ENCODE measurements at places on chromosomes 5 and 9.
A peak's percentile ranks its signal among the peaks of the same experiment; 100 is the strongest.

- DNase-seq: no peak
These were observed 127.7 kb upstream of the ANKRD55 start for GRCh38 chr5:56360816-56361215.

GRCh38 chr5:62256161-62257019 is 49.6 kb upstream of the KIF2A start:
- DNase-seq: no peak

- DNase-seq: no peak
These were observed 195.4 kb downstream of the HSPA4 start for GRCh38 chr5:133247151-133247709.

DNA sequence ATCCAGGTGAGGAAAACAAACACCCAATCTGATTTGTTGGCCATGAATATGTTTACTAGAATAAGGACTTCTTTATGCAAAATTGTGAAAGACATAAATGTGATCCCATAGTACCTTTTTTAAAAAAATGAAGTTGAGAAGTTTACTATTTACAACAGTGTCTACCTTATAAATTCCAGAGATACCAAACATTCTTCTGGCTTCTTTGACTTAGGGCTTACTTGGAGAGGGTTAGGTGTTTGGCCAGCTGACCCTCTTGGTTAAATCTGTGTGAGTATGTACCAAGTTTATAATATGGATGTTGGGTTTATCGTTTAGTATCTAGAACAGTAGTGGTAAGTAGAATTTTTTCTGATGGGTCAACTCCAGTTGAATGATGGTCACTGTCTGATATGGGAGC is 212.3 kb downstream of the DOCK8 start:
- DNase-seq: no peak

DNA sequence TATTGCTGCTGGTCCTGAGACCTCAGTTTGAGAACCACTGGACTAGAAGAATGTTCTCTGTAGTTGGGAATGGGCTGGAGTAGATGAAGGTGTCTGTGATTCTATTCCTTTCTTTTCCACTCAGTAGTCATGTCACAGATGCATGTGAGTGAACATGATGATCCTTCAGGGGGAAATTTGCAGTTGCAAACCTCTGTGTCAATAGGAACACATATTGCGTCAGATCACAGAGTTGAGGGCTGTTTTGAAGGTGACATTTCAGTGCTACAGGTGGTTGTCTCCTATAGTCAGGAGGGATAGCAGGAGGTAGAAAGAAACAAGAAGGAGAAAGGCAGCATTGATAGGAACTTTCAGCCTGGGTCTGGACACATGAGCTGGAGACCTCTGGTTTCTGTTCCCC is 239.3 kb downstream of the ARHGEF28 start:
- no peak for DNase-seq

GRCh38 chr9:72333709-72334108 is 31.3 kb downstream of the ZFAND5 start:
- DNase-seq: no peak

DNA sequence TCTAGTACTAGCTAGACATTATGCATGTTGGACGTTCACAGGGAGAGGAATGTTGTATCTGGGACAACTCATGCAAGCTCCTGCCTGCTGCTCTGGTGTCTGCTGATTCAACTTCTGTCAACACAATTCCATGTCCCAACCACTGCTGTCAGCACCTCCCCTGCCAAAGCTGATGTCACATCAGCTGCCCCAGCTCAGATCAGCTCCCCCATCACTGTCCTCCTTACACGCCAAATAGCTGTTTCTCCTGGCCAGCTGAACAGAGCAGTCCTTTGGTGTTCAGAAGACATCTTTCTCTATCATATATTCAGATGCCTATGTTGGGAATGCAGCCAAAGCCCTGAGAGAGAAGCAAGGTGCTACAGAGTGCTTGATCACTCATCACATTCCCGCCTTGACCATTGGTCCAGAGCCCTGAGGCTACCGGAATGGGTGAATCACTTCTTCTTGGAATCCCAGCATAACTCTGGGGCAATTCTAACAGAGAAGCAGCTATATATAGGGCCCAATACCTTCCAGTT is 223.3 kb downstream of the SEC61B start:
- no peak for DNase-seq

DNA sequence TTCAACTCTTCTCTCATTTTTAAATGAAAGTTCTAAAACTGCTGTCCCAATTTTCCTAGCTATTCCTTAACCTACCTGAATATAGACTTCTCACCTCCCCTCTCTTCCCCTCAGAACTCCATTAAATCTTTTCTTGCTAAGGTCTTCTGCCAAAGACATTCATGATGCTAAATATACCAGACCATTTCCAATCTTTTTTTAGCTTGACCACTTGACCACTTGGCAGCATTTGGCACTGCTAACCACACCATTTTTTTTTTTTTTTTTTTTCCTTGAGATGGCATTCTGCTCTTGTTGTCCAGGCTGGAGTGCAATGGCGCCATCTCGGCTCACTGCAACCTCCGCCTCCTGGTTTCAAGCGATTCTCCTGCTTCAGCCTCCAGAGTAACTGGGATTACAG is 3.6 kb upstream of the ZNF131 start:
- no peak for DNase-seq

- no peak for DNase-seq
These were observed 16.6 kb downstream of the OTULINL start for GRCh38 chr5:14598225-14598624.

GRCh38 chr9:112529316-112529715 is 42.7 kb downstream of the KIAA1958 start:
- no peak for DNase-seq

- DNase-seq: no peak
These were observed 286.7 kb downstream of the NR3C1 start for GRCh38 chr5:143116814-143117213.

GRCh38 chr9:86141843-86142242 is 42.5 kb upstream of the GOLM1 start:
- no peak for DNase-seq

DNA sequence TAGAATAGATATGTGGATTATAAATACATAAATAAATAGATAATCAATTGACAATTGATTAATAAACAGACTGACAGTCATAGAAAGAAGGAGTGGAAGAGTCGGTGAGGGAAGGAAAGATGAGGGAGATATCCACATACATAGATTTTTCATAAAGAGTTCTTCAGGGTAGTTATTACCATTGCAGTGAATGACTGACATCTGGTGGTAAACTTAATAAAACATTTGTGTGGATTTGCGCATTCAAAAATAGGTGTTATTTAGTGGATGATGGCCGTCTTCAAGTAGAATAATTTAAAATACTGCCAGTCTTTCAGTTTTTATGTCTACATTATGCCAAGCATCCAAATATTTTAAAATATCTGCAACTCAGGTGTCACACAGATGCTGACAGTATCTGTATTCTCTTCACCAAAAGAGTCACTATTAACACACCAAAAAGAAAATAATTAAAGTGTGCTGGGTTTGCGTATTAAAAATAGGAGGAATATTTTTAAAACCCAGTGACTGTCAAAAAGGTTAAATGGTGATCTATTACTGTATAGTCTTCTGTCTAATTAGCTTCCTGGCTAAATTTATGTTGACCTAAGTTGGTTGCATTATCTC is 78.8 kb downstream of the GIN1 start:
- no peak for DNase-seq

- DNase-seq: no peak
These were observed 529.2 kb downstream of the EBF1 start for GRCh38 chr5:158570502-158570901.

DNA sequence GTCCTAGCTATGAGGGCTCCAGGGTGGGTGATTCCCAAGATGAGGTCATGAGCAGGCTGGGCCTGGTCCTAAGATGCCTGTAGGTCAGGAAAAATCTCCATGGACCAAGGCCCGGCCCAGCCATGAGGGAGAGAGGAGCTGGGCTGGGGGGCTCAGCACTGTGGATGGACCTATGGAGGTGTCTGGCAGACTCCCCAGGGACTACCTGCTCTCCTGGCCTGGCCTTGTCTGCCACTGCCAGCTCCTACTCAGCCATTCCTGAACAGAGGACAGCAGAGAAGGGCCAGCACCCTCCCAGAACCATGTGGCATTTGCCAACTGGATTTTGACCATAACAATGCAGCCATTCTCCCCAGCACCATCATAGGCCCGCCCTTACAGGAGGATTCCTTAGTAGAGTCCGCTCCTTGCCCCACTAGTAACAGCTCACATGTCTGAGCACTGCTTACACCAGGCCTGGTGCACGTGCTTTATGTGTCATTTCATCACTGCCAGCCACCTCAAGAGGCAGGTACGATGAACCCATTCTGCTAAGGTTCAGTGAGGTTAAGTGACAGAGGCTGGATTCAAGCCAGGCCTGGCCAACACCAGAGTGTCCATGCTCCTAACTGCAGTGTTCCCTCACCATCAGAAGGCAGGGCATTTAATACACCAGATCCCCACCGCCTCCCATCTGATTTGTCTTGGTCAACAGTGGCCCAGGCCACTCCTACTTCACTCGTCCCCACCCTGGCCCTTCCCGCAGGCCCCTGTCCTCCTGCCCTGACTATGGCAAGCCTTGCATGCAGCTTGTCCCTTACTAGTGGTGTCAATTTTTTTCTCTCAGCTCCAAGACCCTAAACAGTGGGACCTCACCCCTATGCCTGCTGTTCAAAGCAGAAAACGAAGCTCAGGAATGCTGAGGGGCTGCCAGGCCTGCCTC is 669 bp downstream of the IL13 start:
- DNase-seq: no peak

- no peak for DNase-seq
These were observed 70.8 kb upstream of the COL5A1 start for GRCh38 chr9:134570711-134571325.

DNA sequence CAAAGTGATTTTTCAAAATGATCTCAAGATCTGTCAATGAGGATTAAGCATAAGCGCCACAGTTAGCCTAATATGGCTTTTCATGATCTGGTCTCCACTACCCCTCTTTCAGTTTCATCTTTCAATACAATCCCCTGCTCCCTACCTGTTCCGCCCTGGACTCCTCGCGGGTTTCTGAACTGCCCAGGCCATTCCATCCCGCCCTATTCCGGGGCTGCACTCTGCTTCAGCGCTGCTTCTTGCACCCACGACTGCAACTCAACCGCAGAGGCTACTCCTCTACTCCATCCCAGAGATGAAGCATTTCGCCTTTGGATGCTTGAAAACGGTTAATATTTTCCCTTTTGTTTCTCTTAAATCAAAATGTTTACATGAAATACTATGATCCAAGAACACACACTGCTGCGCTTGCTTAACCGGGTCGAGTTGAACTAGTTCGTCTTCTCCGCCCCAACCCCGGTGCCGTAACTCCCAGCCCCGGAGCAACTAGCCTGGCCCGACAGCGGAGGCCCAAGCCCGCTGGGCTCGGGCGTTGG is 716 bp upstream of the OTULIN start:
- DNase-seq: no peak

DNA sequence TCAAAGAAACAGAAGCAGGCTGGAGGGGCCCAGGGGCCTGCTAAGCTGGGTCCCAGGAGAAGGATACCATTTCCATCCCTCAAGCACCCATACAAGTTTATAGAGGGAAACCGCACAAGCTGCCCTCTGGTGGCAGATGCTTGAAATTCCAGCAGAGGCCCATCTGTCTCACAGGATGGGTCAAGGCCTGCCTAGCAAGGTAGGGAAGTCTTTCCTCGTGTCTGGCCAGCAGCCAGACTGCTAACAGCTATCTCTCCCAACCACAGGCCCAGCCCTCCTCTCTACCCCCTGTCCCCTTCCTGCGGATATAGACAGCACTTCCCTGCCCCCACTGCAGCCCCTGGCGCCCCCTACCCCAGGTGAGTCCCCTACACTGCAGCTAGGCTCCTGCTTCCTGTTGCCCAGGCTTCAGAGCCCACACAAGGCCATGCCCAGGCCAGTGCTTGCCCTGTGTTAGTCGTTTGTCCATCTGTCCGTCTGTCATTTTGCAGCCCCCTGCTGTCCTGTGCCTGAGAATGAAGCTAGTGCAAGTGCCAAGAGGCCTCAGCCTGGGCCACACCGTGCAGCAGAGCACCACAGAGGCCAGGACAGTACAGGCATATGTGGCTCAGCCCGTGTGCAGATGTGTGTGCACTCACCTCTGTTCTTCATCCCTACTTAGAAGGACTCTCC is 26.2 kb downstream of the TCF7 start:
- peak; percentile 45 for DNase-seq

GRCh38 chr9:111965566-111966019 is 69.0 kb downstream of the UGCG start:
- DNase-seq: no peak

GRCh38 chr5:122163121-122164069 is 34.0 kb downstream of the ZNF474 start:
- no peak for DNase-seq

GRCh38 chr9:93588641-93589609 is 12.5 kb downstream of the PHF2 start:
- no peak for DNase-seq

GRCh38 chr5:14330729-14331385 is 187.7 kb downstream of the TRIO start:
- no peak for DNase-seq

DNA sequence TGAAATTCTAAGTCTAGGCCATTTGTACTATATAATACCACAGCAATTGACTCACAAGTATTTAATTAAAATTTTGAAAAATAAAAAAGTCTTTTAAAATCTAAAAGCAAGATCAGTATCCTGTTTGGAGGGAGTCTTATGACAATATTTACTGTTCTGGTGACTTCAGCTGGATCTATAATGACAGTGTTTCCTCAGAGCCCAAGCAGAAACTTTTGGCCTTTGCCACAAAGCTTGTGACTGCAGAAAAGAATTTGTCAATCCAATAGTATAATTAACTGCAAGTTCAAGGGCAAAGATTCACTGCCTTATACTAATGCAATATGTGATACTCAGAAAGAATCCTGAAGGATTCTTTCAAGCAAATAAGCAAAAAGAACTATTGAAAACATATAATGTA is 49.6 kb upstream of the RAPGEF6 start:
- DNase-seq: no peak

GRCh38 chr9:130003943-130004552 is 38.9 kb downstream of the FNBP1 start:
- no peak for DNase-seq

GRCh38 chr9:77927265-77927664 is 104.3 kb downstream of the GNAQ start:
- no peak for DNase-seq

DNA sequence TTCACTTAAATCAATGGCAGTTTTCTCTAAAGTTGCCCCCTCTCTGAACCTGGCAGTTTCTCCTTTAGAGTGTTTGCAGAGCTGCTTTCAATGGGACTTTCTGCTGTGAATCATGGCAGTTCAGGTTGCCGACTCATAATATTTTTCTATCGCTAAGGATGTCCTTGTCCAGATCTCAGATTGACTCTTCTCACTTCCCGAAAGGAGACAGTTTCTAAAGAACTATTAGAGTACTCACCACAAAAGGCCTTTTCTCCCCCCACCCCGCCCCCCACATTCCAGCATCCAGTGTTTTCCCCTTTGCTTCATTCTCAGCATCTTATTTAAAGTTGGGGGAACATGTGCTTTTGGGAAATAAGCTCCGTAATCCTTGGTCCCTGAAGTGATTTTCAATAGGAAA is 443.5 kb upstream of the KLF4 start:
- no peak for DNase-seq

DNA sequence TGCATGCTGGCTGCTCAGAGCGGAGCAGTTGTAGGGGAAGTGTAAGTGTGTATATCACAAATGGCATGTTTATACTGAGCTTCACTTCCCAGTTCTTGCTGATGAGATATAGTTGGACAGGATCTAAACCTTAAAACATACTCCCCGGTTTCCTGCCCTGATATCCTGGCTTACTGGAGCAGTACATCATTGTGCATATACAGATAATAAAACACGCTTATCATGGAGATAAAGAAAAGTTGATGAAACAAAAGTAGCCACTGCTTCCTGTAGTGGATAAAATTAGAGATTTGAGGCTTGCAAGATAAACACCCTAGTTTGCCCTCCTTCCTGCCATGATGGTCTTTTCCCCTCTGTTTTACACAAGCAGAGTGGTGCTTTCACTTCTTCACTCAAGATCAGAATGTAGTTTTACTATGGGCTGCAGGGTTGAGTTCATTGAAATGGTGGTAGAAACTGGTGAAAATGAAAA is 15.0 kb downstream of the NPR3 start:
- no peak for DNase-seq

Data from stimulated activated CD8-positive, alpha-beta memory T cell treated with anti-CD3 and anti-CD28 coated beads, Interleukin-15, amount 100 ng/mL, for 48 hours (primary cell).